Liver (tissue), 10 donors: ENCODE measurements at places on chromosomes 2 and 18. TPM values are rescaled to one million over a fixed set of nuclear protein-coding genes. Genes with fewer than 3 reads are reported as not detected.
A peak's percentile ranks its signal among the peaks of the same experiment; 100 is the strongest.

DNA sequence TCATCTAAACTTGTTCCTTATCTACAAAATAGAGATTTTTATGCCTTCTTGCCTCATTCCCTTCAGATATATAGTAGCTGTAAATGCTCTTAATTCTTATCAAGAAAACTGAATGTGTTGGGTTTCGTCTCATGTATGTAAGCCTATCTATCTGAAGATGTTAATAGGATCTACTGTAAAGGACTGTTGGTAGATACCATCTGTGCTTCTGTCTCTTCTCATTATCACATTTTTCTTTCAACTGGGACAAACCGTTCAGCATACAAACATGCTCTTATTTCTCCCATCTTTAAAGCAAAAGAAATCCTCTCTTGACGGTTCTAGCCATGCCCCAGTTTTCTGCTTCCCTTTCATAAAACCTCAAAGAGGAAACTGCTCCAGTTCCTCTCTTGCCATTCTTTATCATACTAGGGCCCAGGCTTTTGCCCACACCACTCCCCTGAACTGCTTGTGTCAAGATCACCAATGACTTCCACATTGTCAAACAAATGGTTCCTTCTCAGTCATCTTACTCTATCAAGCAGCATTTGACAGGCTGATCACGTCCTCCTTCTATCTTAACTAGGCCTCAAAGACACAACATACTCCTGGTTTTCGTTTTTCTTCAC, 88.7 kb downstream of the ARHGEF33 start:
- no peak overlapping the region for H3K4me3 ChIP-seq
- H3K4me1 ChIP-seq: no peaks in the 10 kb centered on the region
- no peaks in the 10 kb centered on the region for H3K36me3 ChIP-seq
- H3K27me3 ChIP-seq: no peaks in the 10 kb centered on the region
- H3K27ac ChIP-seq: no peak overlapping the region

IL18R1 gene
- 4.8 TPM for total RNA-seq

FSIP2 gene
- 0.05 TPM for total RNA-seq

IL1RL1 gene
- total RNA-seq: 6.2 TPM

PLGLB1 gene
- total RNA-seq: 90.0 TPM

GRCh38 chr2:204425821-204426220, 119.5 kb upstream of the PARD3B start:
- no peak overlapping the region for H3K4me3 ChIP-seq
- DNase-seq: no peak
- H3K27ac ChIP-seq: no peak overlapping the region

DNA sequence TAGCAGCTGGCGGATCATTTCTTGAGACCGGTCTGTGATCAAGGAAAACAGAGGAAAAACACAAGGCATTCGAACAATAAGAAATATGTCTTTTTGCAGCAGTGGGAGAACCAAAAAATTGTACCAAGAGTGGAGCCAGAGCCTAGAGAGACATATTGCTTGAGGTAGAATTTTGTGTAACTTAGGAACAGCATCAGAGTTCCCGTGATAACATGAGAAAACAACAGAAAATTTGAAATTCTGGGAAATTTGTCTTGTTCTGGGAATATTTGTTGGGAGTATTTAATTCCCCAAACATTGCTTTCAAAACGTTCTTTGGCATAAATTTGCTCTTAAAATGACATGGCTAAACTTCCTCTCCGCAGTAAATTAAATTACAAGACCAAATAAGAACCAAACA, 267.5 kb downstream of the GPD2 start:
- DNase-seq: no peak
- H3K27me3 ChIP-seq: no peaks in the 10 kb centered on the region
- no peaks in the 10 kb centered on the region for H3K4me1 ChIP-seq
- no peaks in the 10 kb centered on the region for H3K36me3 ChIP-seq
- H3K4me3 ChIP-seq: no peak overlapping the region
- no peak overlapping the region for H3K27ac ChIP-seq

- no peaks in the 10 kb centered on the region for H3K27me3 ChIP-seq
- no peak for DNase-seq
- peaks cover 3% of the 10 kb centered on the region for H3K36me3 ChIP-seq
- H3K4me1 ChIP-seq: no peaks in the 10 kb centered on the region
- H3K27ac ChIP-seq: no peak overlapping the region
- H3K4me3 ChIP-seq: no peak overlapping the region
Observed at GRCh38 chr2:202950592-202950991, 38.5 kb downstream of the CARF start.

UPP2 gene
- 1.2 TPM for total RNA-seq

MYL12A gene
- total RNA-seq: 158 TPM

GRCh38 chr2:28000287-28000686, 109.8 kb downstream of the BABAM2 start:
- no peaks in the 10 kb centered on the region for H3K36me3 ChIP-seq
- H3K27me3 ChIP-seq: no peaks in the 10 kb centered on the region
- no peak overlapping the region for H3K4me3 ChIP-seq
- no peak overlapping the region for H3K27ac ChIP-seq
- DNase-seq: no peak

DNA sequence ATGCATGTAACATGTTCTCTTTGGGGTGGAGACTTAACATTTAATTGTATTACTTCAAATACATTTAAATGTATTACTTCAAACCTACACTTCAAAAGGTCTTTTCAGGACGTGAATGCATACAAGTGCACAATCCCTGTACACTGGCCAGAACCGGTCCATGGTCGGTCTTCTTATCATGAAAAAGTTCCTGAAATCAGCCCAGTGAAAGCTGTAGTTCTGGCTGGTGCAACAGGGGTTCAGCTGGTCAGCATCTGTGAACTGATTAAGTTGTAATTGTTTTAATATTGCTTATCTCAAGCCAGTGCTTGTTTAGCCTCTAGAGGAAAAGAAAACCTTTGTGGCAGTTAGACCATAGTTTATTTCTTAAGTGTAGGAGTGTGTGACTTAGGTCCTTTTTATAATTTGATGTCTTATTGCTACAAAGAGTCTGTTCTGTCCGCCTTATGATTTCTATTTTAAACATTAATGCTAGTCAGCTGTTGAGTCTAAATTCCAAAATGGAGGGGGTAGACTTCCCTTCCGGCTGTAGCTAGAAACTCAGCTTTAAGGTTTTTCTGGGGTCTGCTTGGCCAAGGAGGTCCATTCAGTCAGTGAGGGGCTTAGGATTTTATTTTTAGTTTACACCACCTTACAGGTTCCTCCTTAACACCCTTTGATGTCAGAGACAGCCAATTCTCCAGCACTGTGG, 768 bp upstream of the CYBRD1 start:
- no peaks in the 10 kb centered on the region for H3K36me3 ChIP-seq
- H3K27me3 ChIP-seq: no peaks in the 10 kb centered on the region
- DNase-seq: no peak
- H3K27ac ChIP-seq: no peak overlapping the region

DNA sequence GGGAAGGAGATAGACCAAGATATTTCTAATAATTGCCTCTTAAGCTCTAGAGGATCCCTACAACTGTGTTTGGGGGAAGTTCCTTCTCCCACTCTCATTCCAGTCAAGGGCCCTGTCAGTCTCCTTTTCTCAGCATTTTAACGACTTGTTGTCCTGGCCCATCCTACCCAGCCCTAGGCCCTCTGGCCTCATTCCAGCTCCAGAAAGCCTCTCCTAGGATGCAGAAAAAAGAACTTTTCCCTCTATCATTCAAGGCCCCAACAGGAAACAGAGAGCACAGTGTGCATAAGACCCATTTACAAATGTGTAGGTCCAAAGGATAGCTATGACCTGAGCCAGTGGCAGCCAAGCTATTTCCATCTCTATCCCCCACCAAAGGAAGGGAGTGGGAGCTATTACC, 14.0 kb downstream of the PKDCC start:
- no peaks in the 10 kb centered on the region for H3K27me3 ChIP-seq
- DNase-seq: no peak

GRCh38 chr2:121805766-121806143, 50.3 kb downstream of the TSN start:
- DNase-seq: no peak
- H3K27me3 ChIP-seq: no peaks in the 10 kb centered on the region
- H3K4me1 ChIP-seq: peaks cover 6% of the 10 kb centered on the region
- H3K36me3 ChIP-seq: no peaks in the 10 kb centered on the region
- H3K4me3 ChIP-seq: no peak overlapping the region

- DNase-seq: no peak
- peaks cover 8% of the 10 kb centered on the region for H3K27me3 ChIP-seq
- H3K4me3 ChIP-seq: no peak overlapping the region
- peaks cover 17% of the 10 kb centered on the region for H3K4me1 ChIP-seq
- no peaks in the 10 kb centered on the region for H3K36me3 ChIP-seq
Observed at GRCh38 chr2:66426244-66427111, 8.4 kb upstream of the MEIS1 start.

DNA sequence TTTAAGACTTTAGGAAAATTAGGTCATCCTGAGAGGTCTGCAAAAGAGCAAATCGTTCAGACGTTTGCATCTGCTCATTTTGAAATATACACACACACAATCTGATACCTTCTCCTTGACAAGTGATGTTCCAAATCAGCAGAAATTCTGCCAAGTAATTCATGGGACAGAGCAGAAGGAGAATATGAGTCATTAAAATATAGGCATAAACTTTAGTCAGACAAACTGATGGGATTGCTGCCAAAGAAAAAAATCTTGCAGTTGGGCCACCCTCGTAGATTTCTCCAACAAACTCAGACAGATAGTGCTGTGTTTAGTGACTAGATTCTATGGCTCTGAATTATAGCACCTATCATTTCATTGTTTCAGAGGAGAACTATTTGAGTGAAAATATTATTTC, 336.3 kb downstream of the NYAP2 start:
- no peaks in the 10 kb centered on the region for H3K27me3 ChIP-seq
- no peak for DNase-seq
- H3K4me3 ChIP-seq: no peak overlapping the region
- no peak overlapping the region for H3K27ac ChIP-seq

GRCh38 chr2:230217424-230217823, 2.4 kb downstream of the SP110 start:
- no peaks in the 10 kb centered on the region for H3K27me3 ChIP-seq
- H3K4me3 ChIP-seq: no peak overlapping the region
- no peak overlapping the region for H3K27ac ChIP-seq
- no peak for DNase-seq

- H3K27me3 ChIP-seq: no peaks in the 10 kb centered on the region
- H3K27ac ChIP-seq: no peak overlapping the region
- H3K4me3 ChIP-seq: no peak overlapping the region
- no peak for DNase-seq
- no peaks in the 10 kb centered on the region for H3K4me1 ChIP-seq
- no peaks in the 10 kb centered on the region for H3K36me3 ChIP-seq
Observed at GRCh38 chr18:24300703-24301102, 96.9 kb downstream of the OSBPL1A start.

GRCh38 chr2:126187668-126188067, 468.3 kb upstream of the GYPC start:
- H3K27ac ChIP-seq: no peak overlapping the region
- no peak overlapping the region for H3K4me3 ChIP-seq
- no peaks in the 10 kb centered on the region for H3K4me1 ChIP-seq
- no peaks in the 10 kb centered on the region for H3K36me3 ChIP-seq
- H3K27me3 ChIP-seq: no peaks in the 10 kb centered on the region

NPC1 gene
- 41.4 TPM for total RNA-seq

- peaks cover 8% of the 10 kb centered on the region for H3K27me3 ChIP-seq
- H3K4me3 ChIP-seq: no peak overlapping the region
- DNase-seq: no peak
- H3K36me3 ChIP-seq: no peaks in the 10 kb centered on the region
Observed at GRCh38 chr2:232345251-232345650, 33.3 kb upstream of the ALPP start.

DNA sequence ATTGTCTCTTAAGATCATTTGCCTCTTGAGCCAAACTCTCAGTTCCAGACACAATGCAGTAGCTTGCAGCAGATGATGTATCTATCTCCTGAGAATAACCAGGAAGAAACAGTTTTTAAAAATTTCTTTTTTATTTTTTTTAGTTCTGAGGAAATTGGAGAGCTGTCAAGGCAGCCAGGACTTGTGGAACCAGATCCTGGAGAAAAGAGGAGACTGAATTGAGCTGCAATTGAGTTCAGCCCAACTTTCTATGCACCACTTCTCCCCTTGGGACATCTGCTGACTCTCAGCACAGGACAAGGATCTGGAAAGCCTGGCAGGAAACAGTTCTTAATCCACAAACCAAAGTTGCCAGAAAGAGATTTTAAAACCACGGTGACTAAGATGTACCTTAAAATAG, 13.5 kb upstream of the CSRNP3 start:
- H3K36me3 ChIP-seq: no peaks in the 10 kb centered on the region
- H3K27ac ChIP-seq: no peak overlapping the region
- H3K27me3 ChIP-seq: no peaks in the 10 kb centered on the region
- H3K4me1 ChIP-seq: no peaks in the 10 kb centered on the region

DNA sequence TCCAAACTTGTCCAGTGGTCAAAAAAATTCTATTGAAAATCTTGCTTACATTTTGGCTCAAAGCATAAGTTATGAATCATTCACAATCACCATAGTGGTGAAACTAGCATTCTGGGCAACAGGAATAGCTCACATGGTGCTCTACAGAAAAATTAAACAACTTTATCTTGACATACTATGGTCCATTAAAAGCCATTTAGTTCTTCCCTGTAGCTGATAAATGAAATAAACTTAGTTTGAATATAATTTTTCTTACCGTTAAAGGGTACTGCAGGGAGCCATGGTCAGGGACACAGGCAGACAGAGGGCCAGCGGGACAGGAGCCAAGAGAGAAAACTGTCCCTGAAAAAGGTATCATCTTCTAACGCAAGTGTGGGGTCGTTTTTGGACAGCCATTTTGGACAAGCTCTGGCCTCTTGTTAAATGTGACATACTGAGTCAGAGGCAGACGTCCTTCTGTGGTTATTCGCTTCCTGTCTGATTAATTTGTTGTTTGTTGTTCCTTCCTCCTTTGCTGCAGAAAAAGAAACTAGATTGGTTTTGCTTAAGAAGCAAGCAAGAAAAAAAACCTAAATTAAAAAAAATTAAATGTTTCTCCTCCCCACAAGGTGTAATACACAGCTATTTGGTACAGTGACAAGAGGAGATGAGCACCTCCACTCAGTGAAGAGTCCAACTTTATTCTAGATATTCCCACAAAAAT, at the start of gene WIPF1:
TSS of gene WIPF1 (minus strand) at position 460 of the 703 bp plus-strand sequence. CDS start 12,231 bp downstream, outside the sequence.
- no peaks in the 10 kb centered on the region for H3K4me1 ChIP-seq
- H3K36me3 ChIP-seq: no peaks in the 10 kb centered on the region
- no peaks in the 10 kb centered on the region for H3K27me3 ChIP-seq
- H3K4me3 ChIP-seq: no peak within 1 kb of the TSS
- H3K27ac ChIP-seq: peak within 1 kb of the TSS; percentile 61

DNA sequence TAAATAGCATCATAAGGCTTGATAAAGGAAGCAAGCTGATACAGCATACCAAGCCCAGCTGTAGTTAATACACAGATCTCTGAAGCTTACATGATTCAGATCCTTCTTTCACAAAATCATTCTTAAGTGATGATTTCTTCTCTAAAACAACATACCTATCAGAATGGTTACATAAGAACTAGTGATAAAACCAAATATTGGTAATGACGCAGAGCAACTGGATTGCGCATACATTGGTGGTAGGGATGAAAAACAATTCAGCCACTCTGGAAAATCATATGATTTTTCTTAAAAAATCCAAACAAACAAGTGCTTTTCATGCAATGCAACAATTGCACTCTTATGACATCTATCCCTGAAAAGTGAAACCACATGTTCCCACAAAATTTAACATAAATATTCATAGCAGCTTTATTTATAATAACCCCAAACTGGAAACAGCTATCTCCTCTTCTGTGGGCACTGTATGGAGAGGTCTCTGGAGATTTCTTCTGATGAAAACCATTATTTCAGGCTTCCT, 153.6 kb upstream of the DSEL start:
- no peak for DNase-seq
- no peaks in the 10 kb centered on the region for H3K4me1 ChIP-seq
- no peaks in the 10 kb centered on the region for H3K36me3 ChIP-seq
- no peaks in the 10 kb centered on the region for H3K27me3 ChIP-seq
- no peak overlapping the region for H3K27ac ChIP-seq

GRCh38 chr2:106178716-106179115, 15.4 kb downstream of the UXS1 start:
- H3K36me3 ChIP-seq: no peaks in the 10 kb centered on the region
- H3K4me1 ChIP-seq: no peaks in the 10 kb centered on the region
- no peak for DNase-seq
- H3K27me3 ChIP-seq: no peaks in the 10 kb centered on the region
